ENCODE measurements at places on chromosomes 6 and 20.

DNA sequence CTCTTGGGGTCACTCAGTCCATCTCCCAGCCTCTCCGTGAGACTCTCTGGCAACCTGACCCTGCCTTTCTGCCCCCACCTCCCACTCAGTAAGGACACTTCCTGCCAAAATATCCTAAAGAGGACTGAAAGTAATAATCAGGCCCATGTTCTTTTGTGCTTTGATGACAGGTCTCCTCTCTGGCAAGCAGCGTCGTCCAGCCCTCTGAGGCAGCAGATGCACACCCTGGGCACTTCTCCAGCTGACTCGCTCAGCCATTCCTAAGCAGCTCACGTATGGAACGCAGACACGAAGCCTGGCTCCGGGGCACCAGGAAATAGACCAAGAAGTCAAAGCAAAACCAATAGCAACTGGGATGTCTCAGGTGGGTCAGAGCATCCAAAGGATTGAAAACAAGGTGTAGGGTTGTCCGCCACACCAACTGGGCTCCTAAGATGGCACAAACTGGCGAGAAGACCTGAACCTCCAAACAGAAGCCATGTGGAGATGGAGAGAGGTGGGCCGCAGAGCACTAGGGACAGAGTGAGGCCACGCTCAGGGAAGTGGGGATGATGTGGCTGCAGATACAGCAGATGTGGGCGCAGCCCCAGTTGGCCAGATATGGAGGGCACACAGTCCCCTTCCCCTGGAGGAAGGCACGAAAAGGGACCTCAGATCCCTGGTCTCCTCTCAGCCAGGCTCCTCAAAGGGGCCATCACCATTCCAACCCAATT lies 99.3 kb downstream of the PRND start:
- DNase-seq: no peak

DNA sequence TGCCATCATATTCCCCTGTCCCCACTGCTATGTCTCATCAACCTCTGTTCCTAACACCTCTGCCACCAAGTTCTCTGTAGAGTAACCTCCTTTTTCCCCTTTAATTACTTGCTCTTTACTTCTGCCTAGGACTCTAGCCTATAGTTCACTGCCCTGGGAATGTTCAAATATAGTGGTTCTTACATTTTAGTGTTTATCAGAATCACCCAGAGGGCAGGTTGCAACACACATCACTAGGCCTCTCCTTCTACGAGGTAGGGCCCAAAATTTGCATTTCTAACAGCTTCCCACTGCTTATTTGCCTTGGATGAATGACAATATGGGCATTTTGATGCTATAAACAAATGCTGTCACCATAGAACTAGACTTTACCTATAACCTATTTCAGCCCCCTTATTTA lies 23.1 kb upstream of the C6orf141 start:
- no peak for DNase-seq

DNA sequence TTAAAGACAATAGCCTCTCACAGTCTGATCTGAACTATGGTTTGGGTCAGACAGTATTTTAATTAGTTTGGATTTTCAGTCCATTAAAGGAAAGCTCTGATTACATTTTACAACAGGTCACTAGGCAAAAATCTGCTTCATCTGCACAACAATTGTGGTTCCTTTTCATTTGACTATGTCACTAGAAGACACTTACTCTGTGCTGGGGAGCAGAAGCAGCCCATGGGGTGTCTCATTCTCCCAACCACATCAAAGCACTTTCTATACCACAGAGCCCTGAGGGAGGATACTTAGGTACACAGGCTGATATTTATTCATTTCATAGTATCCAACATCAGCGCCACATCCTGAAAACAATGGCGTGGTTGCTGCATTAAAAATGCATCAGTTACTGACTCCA lies 36.6 kb upstream of the HDAC2 start:
- no peak for DNase-seq

DNA sequence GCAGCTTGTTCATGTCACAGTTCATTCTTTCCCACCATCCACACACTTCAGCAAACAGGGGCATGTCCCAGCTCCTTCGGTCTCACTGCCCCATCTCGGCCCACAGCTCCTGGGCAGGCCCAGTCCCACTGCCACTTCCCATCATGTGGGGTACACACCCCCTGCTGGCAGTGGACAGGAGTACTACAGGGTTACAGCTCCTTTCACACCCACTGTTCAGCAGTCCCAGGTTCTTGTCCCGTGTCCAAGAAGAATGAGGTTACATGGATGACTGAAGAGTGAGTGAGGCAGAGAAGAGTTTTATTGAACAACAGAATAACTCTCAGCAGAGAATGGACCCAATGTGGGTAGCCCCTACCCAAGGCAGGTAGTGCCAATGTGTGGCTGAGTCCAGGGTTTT lies 77.8 kb upstream of the SMLR1 start:
- DNase-seq: no peak

All from brain pericyte (primary cell).